Activated CD8-positive, alpha-beta memory T cell treated with anti-CD3 and anti-CD28 coated beads for 24 hours (primary cell): ENCODE measurements at places on chromosomes 3 and 15.

DNA sequence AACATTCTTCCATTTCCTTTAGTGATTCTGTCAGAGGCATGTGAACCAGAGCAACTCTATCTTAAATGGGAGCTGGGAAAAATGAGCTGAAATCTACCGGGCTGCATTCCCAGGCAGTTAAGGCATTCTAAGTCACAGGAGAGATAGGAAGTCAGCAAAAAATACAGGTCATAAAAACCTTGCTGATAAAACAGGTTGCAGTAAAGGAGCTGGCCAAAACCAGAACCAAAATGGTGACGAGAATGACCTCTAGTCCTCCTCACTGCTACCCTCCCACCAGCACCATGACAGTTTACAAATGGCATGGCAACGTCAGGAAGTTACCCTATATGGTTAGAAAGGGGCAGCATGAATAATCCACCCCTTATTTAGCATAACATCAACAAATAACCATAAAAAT, 66.4 kb downstream of the B3GALNT1 start:
- no peak for DNase-seq

DNA sequence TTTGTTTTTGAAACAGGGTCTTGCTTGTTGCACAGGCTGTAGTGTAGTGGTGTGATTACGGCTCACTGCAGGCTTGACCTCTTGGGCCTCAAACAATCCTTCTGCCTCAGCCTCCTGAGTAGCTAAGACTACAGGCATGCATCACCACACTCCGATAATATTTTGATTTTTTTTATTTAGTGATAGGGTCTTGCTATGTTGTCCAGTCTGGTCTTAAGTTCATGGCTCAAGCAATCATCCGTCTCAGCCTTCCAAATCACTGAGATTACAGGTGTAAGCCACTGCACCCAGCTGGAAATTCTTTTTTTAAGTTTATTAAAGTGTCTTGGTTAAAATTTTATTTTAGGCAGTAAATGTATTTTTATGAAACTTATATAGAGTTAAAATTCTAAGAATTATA, 32.2 kb upstream of the RAP2B start:
- DNase-seq, result no peak

GRCh38 chr3:72152551-72153476, 367.9 kb upstream of the PROK2 start:
- DNase-seq, result no peak

DNA sequence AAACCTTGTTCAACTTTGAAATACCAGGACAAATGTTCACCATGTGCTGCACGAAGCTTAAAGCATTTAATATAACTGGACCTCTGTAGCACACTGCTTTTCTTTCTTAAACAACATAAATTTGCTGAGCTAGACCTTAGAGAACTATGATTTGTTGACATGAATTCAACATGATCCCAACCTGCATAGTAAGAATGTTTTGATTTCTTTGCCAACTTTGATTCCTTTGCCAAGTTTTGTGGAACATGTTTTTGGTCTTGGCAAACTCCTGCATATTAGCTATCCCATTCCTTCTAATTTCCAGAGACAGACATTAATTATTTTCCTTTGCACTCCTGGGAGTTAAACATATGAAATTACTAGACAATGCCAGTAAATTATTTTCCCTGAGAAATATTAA, 197.2 kb upstream of the RBMS3 start:
- no peak for DNase-seq

DNA sequence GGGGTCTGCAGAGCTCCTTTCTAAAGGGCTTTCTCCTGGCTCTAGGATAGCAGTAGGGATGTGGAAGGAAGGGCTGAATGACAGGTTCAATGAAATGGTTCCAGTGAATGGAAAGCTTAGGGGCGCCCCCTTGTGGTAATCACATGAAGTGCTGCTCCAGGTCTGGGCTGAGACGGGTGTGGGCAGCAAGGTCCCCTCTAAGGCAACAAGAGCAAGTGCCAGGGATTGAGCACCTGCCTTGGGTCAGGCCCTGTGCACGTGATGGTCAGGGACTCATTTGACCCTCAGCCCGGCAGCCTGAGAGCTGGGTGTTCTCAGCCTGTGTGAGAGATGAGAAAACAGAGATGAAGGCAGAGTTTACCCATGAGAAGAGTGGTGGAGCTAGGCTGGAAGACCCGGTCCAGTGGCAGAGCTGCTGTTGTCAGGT, 12.1 kb upstream of the CX3CR1 start:
- DNase-seq, result peak; percentile 92

DNA sequence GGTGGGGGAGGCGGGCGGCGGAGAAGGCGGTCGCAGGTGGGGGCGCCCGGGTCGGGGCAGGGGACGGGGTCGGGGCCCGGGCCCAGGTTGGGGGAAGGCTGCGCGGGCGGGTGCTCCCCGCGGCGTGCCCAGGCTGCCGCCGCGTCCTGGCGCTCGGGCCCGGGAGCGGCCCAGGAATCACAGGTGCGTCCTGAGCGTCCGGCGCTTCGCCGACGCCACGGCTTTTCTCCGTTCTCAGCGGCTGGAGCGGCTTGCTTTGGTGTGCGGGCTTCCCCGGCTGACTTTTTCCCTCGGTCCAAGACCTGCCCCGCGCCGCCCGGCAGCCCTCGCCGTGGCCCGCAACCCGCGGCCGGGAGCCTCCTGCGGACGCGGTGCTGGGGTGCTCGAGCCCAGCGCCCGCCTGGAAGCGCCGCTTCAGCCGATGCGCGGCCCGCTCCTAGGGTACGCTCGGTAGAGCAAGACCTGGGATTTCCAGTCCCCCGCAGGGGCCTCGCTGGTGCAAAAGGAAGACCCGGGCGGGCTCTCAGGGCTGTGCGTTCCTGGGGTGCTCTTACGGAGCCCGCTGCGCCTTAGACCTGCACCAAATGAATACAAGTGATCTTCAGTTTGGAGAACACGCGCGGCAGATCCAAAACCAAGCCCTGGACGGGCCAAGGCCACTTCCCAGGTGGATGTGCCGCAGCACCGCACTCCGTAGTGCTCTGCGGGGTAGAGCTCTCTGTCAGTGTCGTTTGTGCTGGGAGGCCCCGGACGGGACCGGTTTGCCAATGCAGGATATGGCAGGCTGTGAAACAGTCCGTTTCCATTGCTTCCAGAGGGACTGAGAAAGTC, 639 bp downstream of the NIPA1 start:
- DNase-seq, result peak; percentile 76

GRCh38 chr3:189903562-189904250, 217.0 kb downstream of the P3H2 start:
- no peak for DNase-seq

DNA sequence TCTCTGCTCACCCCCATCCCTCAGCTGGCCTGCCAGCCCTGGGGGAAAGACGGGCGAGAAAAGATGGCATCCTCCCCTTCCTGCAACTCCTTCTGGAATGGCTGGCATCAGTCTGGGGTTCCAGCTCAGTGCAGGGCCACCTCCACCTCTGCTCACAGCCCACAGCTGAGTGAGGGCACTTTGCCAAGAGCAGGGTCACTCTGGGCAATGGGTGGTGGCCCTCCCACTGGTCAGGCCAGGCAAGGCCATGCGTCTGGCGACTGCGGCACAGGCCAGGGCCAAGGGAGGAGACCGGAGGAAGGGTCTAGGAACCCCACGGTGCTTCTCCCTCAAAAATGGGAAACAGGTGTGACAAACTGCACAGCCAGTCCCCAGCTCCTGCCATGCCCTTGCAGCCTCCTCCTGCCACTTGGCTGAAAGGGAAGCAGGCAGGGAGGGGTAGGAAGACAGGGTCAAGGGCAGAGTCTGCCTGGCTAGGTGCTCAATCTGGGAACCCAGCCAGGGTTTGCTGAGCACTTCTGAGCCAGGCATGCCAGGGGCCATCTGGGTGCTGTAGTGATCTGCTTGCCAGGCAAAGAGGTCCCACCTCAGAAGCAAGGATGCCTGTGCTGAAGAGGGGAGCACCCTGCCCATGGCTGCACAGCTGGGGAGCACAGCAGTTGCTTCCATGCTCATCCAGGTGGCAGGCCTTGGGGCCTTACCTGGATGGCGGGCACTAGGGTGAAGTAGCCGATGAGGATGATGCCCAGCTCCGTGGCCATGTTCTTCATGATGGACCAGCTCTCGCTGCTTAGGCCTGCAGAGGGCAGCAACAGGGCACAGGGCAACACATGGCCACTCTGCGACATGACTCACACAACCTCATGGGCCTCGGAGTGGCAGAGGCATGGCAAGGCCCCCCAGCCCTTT, 41.2 kb downstream of the PTPN23 start:
- DNase-seq, result peak; percentile 68

GRCh38 chr15:40427188-40427587, 13.6 kb upstream of the BAHD1 start:
- DNase-seq, result no peak

DNA sequence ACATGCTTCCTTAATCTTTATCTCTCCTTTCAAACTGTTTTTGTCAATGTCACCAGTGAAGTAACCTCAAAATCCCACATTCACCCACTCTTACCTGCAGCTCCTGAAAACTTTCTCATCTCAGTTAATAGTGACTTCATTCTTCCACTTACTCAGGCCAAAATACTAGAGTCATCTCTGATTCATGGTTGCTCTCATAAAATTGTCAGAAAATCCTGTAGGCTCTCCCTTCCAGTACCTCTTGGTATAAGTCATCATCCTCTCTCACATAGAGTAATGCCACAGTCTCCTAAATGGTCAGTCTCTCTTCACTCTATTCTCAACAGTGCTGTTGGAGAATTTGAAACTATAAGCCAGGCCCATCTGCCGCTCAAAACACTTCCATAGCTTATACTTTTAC, 34.9 kb upstream of the POU1F1 start:
- DNase-seq, result no peak

DNA sequence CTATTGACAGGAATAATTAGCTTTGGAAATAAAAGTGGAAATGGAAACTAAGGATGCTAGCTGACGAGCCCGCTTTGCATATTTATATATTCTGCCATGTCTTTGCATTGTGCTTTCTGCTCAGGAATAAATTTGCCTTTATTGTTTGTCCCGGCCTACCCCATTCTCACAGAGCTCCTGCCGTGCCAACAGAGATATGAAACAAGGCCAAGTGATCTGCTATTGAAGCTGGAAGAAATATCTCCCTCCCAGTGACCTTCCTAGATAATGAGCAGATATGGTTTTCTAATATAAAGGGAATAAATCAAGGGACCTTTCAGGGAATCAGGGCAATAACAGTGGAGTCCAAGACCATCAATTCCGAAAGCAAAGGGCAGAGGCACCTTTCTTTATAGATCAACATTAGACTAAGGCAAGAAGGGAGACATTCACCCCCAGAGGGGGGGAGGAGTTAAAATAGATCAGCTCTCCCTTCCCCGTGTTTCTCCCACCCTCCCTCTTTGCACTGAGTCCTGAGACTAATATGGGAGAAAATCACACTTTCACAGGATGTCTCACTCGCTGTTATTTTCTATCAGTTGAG, 664.6 kb downstream of the AGBL1 start:
- no peak for DNase-seq

- DNase-seq, result no peak
Observed at GRCh38 chr3:173267716-173268115, 126.7 kb upstream of the SPATA16 start.

- no peak for DNase-seq
Observed at GRCh38 chr15:32105258-32106241, 75.2 kb downstream of the CHRNA7 start.

- DNase-seq, result no peak
Observed at GRCh38 chr3:54660714-54661132, 267.1 kb downstream of the LRTM1 start.

DNA sequence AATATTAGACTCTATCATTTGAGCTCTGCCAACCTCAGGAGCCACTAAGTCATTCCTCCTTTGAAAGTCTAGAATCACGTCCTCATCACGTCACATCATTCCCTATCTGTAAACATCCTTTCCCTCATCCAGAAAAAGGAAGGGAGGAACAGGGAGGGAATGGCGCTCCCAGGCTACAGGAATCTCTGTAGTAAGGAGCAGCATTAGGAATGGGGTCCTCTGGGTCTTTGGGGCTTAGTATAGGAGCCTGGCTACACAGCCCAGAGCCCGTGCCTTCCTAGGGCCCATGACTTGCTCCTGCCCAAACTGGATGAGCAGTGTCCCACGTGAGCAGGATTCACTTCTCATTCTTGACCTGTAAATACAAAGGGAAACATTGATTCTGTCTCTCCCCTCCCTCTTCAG, 1.6 kb downstream of the TAGLN3 start:
- DNase-seq, result no peak

GRCh38 chr3:13866041-13866965, 13.6 kb downstream of the WNT7A start:
- DNase-seq, result peak; percentile 61

GRCh38 chr3:143650827-143651226, 197.4 kb downstream of the SLC9A9 start:
- no peak for DNase-seq

GRCh38 chr3:170470063-170471016, 51.7 kb downstream of the CLDN11 start:
- DNase-seq, result no peak
